ENCODE measurements at places on chromosomes 2 and 18.

GRCh38 chr18:40382197-40382596 is 1572.8 kb upstream of the PIK3C3 start:
- no peak for DNase-seq

- no peak for DNase-seq
These were observed 203.3 kb downstream of the PIEZO2 start for GRCh38 chr18:10946058-10946457.

DNA sequence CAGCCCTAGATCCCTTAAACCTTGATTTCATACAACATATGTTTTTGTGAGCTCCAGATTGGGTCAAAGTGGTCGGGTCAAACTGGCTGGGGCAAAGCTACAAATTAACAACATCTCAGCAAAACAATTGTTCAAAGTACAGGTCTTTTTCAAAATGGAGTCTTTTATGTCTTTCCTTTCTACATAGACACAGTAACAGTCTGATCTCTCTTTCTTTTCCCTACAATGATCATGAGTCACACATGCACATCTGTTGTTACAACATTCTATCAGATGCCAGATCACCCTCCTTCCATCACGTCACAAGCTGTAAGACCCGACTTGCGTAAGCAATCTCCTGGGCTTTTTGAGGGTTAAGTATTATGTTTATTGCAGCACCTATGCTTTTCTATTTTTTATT is 55.1 kb downstream of the RHOB start:
- DNase-seq = no peak

DNA sequence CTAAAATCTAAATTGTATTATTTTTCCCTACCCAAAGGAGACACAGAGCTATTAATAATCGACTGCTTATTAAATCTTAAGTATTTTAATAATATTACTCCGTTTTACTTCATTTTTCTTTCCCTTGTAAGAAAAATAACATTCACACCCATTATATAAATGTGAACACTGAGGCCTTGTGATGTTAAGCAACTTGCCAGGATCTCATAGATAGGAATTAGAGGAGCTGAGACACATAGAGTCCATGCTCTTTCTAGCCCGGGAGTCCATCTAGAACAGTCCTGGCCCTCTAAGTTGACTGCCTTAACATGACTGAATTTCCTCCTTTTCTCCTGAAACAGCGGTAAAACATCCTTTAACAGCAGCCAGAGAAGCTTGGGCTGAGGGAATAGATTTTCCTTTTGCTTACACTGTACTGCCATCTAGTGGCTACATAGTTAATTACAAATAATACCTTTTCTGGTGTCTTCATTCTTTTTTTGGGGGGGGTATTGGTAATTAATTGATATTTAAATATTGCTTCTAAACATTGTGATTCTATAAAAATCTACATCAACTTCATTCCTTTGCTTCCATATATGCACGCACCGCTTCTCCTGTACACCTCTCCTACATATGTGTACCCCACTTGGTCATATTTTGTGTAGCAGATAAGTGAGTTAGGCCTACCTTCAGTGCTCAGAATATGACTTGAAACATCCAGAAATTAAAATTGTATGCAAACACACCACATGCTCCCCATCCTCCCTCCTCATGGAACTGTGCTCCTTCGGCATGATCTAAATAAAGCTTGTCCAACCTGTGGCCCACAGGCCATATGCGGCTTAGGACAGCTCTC is 125.8 kb upstream of the HNMT start:
- DNase-seq = no peak

GRCh38 chr2:212119591-212119990 is 419.0 kb downstream of the ERBB4 start:
- DNase-seq = no peak

DNA sequence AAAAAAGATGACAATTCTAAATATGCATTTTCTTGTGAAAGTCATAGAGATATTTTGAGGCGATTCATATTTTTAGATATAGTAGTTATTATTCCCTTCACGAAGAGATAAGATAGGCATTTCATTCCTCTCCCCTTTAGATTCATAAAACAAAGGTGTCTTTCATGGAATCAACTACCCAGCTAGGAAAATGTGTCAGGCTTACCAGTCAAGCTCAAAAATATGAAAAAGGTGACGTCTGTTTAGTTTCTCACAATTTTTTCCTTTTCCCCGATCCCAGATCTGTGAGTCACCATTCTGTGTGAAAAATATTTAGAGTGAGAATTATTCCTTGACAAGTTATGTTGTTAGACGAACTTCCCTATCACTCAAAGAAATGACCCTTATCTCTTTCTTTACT is 95.4 kb upstream of the FN1 start:
- DNase-seq = no peak

DNA sequence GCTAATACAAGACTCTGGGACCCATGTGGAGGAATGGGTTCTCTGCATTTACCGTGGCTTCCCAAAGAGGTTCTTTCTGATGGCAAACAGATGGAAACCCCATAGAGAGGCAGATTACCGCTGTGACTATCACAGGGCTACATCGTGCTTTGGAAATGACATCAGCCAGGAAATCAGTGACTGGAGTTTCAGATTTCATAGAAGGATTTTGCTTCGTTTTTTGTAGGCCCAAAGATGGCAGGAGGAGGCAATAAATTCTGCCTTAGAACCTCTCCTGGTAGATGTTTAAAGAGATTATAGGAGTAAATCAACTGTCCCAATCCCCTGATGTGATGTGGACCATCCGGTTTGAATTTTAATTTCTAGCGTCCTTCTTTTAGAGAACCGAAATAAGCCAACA is 214.1 kb downstream of the AGPS start:
- no peak for DNase-seq

GRCh38 chr2:86337244-86337835 is at the start of gene REEP1:
REEP1 (minus strand) TSS chr2:86337626; CDS start chr2:86337510, 116 bp downstream.
- DNase-seq = no peak

DNA sequence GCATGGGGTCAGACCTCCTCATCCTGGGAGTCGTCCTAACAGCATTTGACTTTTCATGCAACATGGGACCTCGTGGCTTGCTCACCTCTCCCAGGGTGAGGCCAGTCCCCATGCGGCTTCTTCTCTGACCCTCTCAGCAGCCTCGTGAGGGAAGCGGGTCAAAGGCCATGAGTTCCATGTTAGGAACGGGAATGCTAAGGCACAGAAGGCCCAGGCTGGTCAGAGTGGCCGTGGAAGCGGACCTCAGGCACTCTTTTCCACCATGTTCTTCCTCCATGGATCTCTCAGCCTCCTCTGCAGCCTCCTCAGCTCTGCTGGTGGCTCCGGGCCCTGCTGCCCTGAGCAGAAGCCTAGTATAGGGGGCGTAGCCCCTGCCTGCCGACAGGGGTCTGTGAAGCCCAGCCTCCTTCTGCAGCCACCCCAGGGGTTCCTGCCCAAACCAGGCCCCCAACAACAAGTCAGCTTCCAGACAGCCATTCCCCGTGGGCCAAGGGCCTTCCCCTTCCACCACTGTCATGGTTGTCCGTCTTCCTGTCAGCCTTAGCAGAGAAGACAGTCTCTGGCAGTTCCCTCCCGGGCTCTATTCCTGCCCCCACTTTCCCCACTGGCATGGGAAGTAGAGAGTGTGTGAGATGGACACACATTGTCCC is 60.0 kb upstream of the OTOF start:
- DNase-seq = no peak

- no peak for DNase-seq
These were observed 163.1 kb downstream of the TTC32 start for GRCh38 chr2:19738707-19739106.

GRCh38 chr2:9165625-9166024 is 41.0 kb upstream of the ASAP2 start:
- no peak for DNase-seq

- no peak for DNase-seq
These were observed 528 bp upstream of the PCGF1 start for GRCh38 chr2:74507926-74508520.

DNA sequence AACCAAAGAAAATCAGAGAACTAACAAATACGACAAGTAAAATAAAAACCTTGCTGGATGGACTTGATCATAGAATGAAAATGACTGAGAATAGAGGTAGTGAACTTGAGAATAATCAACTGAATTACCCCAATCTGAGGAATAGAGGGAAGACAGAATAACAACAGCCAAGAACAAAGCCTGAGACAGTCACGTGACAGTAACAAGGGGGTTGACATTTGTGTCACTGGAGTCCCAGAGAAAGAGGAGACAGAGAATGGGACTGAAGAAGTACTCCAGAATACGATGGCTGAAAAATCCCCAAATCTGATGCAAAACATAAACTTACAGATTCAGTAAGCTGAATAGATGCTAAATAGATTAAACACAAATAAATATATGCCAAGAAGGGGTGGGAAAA is 248.5 kb upstream of the HDAC4 start:
- DNase-seq = no peak

GRCh38 chr2:59034837-59035236 is 793.7 kb upstream of the FANCL start:
- no peak for DNase-seq

DNA sequence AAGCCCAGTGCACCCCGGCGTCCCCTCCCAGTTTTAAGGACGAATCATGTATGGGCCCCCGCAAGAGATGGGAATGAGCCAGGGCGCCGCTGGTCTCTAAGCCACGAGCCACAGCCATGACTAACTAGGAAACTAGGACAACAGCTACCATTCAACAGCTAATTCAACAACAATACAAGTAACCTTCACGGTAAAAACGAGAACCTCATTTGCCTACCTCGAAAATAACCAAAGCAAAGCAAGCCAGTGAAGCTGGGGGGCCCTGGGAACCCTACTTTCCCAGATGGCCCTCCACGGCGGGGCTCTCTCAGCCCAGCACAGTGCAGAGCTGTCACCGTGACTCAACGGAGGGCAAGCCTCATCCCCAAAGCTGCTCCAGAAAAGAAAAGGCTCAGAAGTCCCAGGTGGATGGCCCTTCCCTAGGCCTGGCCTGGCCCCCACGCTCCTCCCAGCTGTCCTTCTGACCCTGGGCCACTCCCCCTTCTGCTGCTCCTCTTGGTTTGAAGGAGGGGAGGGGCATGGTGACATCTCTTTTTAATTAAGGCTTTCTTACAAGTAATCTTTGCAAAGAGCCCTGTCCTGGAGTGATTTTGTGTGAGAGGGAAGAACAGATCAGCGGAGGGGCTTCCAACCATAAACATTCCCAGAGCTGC is 126.3 kb downstream of the HDAC4 start:
- no peak for DNase-seq

- no peak for DNase-seq
These were observed 10.3 kb downstream of the STAMBP start for GRCh38 chr2:73838889-73839534.

- DNase-seq = no peak
These were observed 45.8 kb downstream of the MBP start for GRCh38 chr18:77086656-77087392.

DNA sequence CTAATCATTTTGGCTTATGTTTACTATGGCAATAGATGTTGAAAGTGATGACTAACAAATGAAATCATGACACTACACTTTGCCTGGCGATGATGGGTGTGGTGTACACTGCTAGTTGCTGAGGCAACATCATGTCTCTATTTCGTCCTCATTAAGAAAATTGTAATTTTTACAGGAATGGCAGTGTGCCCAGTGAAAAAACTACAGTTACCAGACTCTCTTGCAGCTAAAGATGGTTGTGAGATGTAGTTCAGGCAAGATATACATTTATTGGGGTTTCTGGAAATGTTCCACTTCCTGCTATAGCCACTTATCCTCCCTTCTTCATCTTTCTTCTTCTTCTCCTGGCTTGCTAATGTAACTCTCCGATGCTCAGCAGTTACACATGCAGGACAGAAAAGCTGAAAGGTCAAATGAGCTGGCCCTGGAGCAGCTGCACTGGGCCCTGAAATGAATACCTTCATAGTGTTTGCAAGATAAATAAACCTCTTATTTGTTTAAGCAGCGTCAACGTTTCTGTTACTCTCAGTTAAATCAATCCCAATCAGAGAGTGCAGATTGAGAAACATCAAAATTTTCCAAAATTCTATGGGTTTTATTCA is 46.0 kb downstream of the SOCS6 start:
- DNase-seq = no peak

DNA sequence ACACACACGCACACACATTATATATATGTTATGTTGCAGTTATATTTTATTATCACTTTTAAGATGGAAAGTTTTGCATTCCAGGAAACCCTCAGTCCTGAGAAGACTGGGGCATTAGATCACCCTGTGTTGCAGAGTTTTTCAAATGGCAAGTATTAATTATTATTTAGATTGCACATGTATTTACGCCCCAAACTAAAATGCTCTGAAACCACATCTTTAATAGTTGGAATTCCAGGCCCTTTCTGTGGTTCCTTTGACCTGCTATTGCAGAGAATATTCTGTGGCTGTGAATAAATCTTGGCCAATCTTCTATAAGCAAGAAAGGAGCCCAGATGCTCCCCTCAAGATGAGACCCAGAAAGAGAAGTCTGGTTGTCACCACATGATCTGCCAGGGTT is 427.0 kb upstream of the TNP1 start:
- DNase-seq = no peak

GRCh38 chr2:54574107-54574859 is 118.2 kb downstream of the SPTBN1 start:
- peak; percentile 58 for DNase-seq

GRCh38 chr2:220276741-220277444 is 649.5 kb downstream of the SLC4A3 start:
- DNase-seq = no peak

- no peak for DNase-seq
These were observed 253.8 kb upstream of the LYPD1 start for GRCh38 chr2:132923787-132924186.

DNA sequence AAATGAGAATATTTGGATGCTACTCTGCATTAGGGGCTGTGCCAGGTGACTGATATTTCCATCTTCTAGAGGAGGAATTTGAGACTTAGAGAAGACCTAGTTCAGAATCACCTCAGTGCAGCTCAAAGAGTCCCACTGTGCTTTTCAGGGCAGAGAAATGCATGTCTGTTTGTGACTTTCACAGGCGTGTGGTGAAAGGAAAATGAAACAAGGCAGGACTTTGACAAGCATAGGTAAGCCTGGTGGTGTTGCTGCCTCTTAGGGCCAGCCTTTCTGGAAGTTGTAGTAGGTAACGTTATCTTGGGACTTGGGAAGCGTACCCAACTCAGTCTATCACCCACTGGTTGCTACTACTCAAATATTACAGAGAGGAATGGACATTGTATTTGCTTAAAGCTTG is 2.6 kb downstream of the GPR39 start:
- no peak for DNase-seq

GRCh38 chr2:72915907-72916742 is 1.2 kb upstream of the EMX1 start:
- no peak for DNase-seq

Data from activated T-helper 1 cell treated with Interleukin-2 at 50 U/mL for 16 hours (primary cell).